ENCODE measurements at places on chromosomes 5 and 9.

DNA sequence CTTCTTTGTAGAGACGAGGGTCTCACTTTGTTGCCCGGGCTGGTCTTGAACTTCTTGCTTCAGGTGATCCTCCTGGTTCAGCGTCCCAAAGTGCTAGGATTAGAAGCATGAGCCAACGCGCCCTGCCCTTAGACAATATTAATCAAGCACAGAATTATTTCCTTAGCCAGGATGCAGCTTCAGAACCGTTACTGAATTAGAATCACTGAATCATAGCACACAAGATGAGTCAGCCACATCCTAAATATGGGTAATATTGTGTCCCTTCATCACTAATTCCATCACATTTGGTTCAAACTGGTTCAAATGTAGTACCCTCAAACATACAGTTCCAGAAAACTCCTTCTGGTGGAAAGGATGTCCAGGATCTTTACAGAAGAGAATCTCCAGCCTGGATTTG is 82.7 kb downstream of the BNC2 start:
- H3K27me3 ChIP-seq: no peaks in the 10 kb centered on the region
- no peak for DNase-seq
- H3K27ac ChIP-seq: no peak overlapping the region

- no peak overlapping the region for H3K27ac ChIP-seq
- no peak for DNase-seq
- no peak overlapping the region for H3K4me3 ChIP-seq
- peaks cover 16% of the 10 kb centered on the region for H3K4me1 ChIP-seq
- peaks cover 50% of the 10 kb centered on the region for H3K27me3 ChIP-seq
Measured at GRCh38 chr9:77010527-77010926, 8.9 kb upstream of the FOXB2 start.

DNA sequence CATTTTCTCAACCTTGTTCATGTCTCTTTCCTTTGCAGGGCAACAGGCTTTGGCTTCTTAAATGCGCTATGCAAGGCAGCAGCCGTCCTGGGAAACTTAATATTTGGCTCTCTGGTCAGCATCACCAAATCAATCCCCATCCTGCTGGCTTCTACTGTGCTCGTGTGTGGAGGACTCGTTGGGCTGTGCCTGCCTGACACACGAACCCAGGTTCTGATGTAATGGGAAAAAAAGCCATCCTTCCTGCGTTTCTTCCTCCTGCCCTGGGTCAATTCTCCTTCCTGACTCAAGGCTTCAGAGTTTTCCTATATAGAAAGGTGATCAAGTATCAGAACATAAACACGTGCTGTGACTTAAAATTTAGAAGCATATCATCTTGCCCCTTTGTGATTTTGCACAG is 77.8 kb upstream of the IQGAP2 start:
- DNase-seq: peak; percentile 6
- no peaks in the 10 kb centered on the region for H3K36me3 ChIP-seq
- no peak overlapping the region for H3K27ac ChIP-seq
- peaks cover 35% of the 10 kb centered on the region for H3K27me3 ChIP-seq
- H3K4me3 ChIP-seq: no peak overlapping the region

DNA sequence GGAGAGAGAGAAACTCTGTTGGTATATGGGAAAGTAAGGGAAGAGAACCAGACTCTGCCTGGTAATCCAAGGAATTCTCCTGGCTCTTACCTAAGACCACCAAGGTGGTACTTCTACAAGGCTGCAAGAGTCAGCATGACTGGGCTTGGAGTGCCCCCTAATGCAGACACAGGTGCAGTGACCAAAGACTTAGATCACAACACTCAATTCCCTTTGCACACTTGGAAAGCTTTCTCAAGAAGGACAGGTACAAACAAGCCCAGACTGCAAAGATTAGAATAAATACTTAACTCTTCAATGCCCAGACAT is 25.2 kb downstream of the UGT3A2 start:
- no peaks in the 10 kb centered on the region for H3K36me3 ChIP-seq
- no peak overlapping the region for H3K27ac ChIP-seq
- DNase-seq: no peak
- no peaks in the 10 kb centered on the region for H3K27me3 ChIP-seq
- no peak overlapping the region for H3K4me3 ChIP-seq

DNA sequence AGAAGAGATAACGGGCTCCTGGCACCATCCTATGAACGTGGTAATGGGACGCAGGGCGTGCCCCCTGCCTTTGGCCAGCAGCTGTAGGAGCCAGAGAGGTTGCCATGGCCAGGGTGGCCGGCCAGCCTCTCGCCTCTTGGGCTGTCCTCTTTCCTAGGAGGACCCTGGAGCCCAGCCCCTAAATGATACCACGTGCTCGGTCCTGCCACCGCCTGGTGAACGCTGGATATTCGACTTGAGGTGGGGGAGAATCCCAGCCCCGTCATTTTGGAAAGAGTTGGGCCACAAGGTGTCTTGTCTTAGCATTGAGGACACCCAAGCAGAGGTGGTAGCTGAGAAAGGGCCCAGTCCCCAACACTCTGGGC is 391 bp upstream of the NRG2 start:
- H3K27me3 ChIP-seq: no peaks in the 10 kb centered on the region
- no peaks in the 10 kb centered on the region for H3K36me3 ChIP-seq
- no peak overlapping the region for H3K27ac ChIP-seq
- H3K4me1 ChIP-seq: peaks cover 20% of the 10 kb centered on the region
- H3K4me3 ChIP-seq: peak overlapping the region; percentile 77
- no peak for DNase-seq

GRCh38 chr9:93572221-93572620 is 4.2 kb upstream of the PHF2 start:
- no peak overlapping the region for H3K4me3 ChIP-seq
- H3K4me1 ChIP-seq: peaks cover 12% of the 10 kb centered on the region
- H3K27ac ChIP-seq: no peak overlapping the region
- H3K36me3 ChIP-seq: peaks cover 4% of the 10 kb centered on the region
- H3K27me3 ChIP-seq: no peaks in the 10 kb centered on the region

DNA sequence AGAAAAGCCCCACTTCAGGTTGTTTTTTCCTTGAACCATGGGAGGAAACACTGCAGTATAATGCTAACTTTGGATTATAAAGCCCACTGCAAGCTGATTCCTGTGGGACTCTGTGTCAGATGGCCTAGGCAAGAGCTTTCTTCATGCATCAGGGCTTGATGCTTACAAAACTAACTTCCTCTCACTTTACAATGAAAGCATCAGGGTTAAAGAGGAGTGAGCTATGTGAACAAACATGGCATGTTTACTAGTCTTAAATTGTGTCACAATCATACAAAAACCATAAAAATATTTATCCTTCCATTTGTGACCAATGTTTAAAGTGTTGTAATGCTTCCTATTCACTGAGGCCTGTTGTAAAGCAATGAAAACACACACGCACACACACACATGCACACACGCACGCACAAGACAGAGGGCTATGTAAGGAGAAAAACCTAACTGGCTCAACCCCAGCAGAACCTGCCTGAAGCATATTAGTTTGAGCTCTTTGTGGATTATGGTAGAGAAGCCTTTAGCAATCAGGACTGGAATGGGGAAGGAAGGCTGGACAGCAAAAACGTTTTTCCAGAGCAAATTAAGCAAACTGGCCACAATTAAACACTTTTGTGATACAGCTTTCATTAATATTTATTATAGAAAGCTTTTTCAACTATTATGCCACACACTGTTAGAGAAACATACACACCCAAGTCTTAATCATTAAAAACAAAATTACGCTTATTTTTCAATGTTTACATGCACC is 122.2 kb downstream of the AUH start:
- no peaks in the 10 kb centered on the region for H3K27me3 ChIP-seq
- H3K4me3 ChIP-seq: no peak overlapping the region
- no peak overlapping the region for H3K27ac ChIP-seq
- peak; percentile 19 for DNase-seq

- H3K4me1 ChIP-seq: peaks cover 7% of the 10 kb centered on the region
- no peak overlapping the region for H3K4me3 ChIP-seq
- peaks cover 2% of the 10 kb centered on the region for H3K36me3 ChIP-seq
- H3K27ac ChIP-seq: peak overlapping the region; percentile 96
- peak; percentile 38 for DNase-seq
Measured at GRCh38 chr5:132961887-132962286, 1.5 kb downstream of the AFF4 start.

DNA sequence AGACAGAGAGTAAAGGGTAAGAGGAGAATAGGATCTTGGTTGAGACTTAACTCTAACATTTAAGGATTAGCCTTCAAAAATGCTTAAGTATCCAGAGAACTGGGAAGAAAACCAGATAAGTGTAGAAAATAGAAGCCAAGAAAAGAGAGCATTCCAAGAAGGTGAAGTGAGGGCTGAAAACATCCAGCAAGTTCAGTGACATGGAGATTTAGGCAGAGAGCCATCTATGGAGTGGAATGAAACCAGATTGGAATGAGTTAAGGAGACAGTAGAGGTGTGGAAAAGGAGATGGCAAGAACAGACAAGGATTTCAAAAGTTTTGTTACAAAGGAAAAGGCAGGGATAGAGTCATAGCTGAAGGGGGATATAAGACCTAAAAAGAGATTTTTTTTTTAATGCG is 188.1 kb downstream of the TRPM3 start:
- no peak overlapping the region for H3K27ac ChIP-seq
- H3K36me3 ChIP-seq: no peaks in the 10 kb centered on the region
- H3K27me3 ChIP-seq: no peaks in the 10 kb centered on the region
- no peak for DNase-seq
- no peak overlapping the region for H3K4me3 ChIP-seq
- no peaks in the 10 kb centered on the region for H3K4me1 ChIP-seq

- H3K4me3 ChIP-seq: no peak overlapping the region
- no peak overlapping the region for H3K27ac ChIP-seq
- no peak for DNase-seq
- H3K4me1 ChIP-seq: peaks cover 7% of the 10 kb centered on the region
- H3K36me3 ChIP-seq: peaks cover 60% of the 10 kb centered on the region
Measured at GRCh38 chr5:147413266-147413665, 96.6 kb downstream of the DPYSL3 start.

DNA sequence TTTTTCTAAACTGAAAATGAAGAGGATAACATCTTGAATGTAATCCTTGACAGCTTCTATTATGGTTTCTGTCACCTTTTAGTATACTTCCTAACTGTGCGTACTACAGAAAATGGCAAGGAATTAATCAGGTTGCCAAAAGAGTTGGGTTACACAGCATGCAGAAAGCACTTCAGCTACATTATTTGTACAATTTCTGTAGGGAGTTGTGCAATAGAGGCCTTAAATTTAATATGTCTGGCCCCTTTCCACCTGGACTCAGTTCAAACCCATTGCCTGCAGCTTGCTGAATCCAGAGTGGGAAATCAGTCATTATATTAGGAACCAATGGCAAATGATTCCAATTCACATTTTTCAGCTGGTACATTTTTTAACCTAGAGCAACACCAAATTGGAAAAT is 549.7 kb downstream of the CSNK1G3 start:
- no peak overlapping the region for H3K4me3 ChIP-seq
- no peaks in the 10 kb centered on the region for H3K27me3 ChIP-seq
- H3K36me3 ChIP-seq: no peaks in the 10 kb centered on the region
- H3K4me1 ChIP-seq: peaks cover 3% of the 10 kb centered on the region
- H3K27ac ChIP-seq: no peak overlapping the region

DNA sequence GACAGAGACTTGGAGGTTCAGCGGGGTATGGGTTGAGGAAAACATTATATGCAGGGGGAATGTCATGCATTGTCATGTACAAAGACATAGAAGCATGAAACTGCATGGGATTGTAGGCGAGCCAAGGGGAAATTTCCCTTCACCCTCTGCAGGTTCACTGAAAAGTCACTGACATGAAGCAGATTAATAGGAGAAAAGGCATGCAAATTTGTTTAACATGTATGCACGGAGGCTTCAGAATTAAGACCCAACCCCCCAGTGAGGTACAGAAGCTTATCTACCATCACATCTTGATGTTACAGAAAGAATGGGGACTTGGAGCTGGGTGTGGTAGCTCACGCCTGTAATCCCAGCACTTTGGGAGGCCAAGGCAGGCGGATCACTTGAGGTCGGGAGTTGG is 18.5 kb downstream of the NIM1K start:
- H3K36me3 ChIP-seq: no peaks in the 10 kb centered on the region
- peaks cover 22% of the 10 kb centered on the region for H3K27me3 ChIP-seq
- DNase-seq: no peak
- no peak overlapping the region for H3K4me3 ChIP-seq
- no peak overlapping the region for H3K27ac ChIP-seq

DNA sequence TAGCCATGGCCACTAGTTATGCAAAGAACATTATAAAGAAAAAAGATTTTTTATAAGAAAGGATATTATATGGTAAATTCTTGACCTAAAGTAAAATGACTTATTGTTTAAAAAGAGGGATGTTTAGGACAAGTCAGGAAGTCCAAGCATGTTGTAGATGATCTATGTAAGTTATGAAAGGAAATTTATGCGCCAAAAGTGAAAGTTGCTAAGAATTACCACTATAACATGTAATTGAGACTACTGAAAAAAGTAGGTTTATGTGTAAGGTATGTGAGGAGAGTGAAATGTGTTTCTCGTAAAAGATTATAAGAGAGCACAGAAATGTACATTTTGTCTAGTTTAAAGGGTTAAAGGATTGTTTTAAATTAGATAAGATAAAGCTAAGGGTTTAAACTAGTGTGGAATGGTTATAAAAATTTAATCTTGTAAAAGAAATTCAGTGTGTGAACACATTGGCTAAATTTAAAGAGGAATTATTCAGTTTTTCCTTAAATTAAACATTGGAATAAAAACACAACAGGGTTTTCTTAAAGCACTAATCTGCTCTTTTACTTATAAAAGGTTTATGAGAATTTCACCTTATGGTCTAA is 1100.4 kb upstream of the EDIL3 start:
- H3K4me1 ChIP-seq: no peaks in the 10 kb centered on the region
- no peaks in the 10 kb centered on the region for H3K27me3 ChIP-seq
- DNase-seq: no peak
- H3K27ac ChIP-seq: no peak overlapping the region
- no peak overlapping the region for H3K4me3 ChIP-seq

DNA sequence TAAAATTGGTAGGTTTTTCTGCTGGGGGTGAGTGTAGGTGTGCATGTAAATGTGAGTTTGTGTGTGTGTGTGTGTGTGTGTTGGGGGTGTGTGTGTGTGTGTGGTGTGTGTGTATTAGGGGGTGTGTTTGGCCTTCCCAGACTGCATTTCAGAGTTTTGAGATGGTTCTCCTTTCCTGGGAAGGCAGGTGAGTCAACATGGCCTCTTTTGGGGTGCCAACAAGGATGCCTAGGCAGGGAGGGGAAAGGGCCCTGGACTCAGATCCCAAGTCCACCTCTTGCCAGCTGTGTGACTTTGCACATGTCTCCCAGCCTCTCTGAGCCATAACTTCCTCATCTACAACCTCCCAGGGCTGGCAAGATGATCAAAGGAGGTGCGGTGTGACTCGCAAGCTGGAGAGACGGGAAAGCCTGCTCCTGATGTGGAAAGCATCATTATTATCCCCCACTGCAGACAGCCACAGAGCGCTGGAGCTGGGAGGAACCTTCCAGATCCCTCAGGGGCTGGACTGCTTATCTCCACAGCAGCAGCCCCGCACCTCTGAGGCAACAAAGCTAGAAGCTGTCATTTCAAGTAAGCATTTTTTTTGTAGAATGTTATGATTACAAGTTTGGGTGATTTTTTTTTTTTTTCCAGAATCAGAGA is 63.5 kb upstream of the TBC1D2 start:
- no peak overlapping the region for H3K27ac ChIP-seq
- H3K4me3 ChIP-seq: no peak overlapping the region
- H3K4me1 ChIP-seq: peaks cover 16% of the 10 kb centered on the region
- DNase-seq: peak; percentile 30
- H3K27me3 ChIP-seq: peaks cover 7% of the 10 kb centered on the region

- H3K27me3 ChIP-seq: no peaks in the 10 kb centered on the region
- H3K4me1 ChIP-seq: no peaks in the 10 kb centered on the region
- H3K4me3 ChIP-seq: no peak overlapping the region
- H3K36me3 ChIP-seq: no peaks in the 10 kb centered on the region
- H3K27ac ChIP-seq: no peak overlapping the region
Measured at GRCh38 chr5:129135633-129136032, 41.1 kb downstream of the ISOC1 start.
